CD4-positive, alpha-beta T cell (primary cell): ENCODE measurements at places on chromosomes 4 and X. TPM values are rescaled to one million over a fixed set of nuclear protein-coding genes. Genes with fewer than 3 reads are reported as not detected.

The MAGEA4 gene
- total RNA-seq, result not detected

The GPM6B gene
- total RNA-seq, result not detected

The NWD2 gene
- not detected for total RNA-seq

The NOX1 gene
- total RNA-seq, result not detected

The UGT2B11 gene
- total RNA-seq, result not detected

The CLDN34 gene
- total RNA-seq, result not detected

The NUP62CL gene
- total RNA-seq, result 0.81 TPM

The GDPD2 gene
- total RNA-seq, result not detected
